Stimulated activated CD4-positive, alpha-beta T cell treated with anti-CD3 and anti-CD28 coated beads, Interleukin-1b, Interleukin-23, amount 100 ng/mL, for 1 hour (primary cell): ENCODE measurements at places on chromosomes 3 and 15.

- no peak for DNase-seq
Observed at GRCh38 chr3:54599716-54600115, 328.1 kb downstream of the LRTM1 start.

GRCh38 chr3:146575636-146576035, 29.5 kb downstream of the PLSCR5 start:
- no peak for DNase-seq

DNA sequence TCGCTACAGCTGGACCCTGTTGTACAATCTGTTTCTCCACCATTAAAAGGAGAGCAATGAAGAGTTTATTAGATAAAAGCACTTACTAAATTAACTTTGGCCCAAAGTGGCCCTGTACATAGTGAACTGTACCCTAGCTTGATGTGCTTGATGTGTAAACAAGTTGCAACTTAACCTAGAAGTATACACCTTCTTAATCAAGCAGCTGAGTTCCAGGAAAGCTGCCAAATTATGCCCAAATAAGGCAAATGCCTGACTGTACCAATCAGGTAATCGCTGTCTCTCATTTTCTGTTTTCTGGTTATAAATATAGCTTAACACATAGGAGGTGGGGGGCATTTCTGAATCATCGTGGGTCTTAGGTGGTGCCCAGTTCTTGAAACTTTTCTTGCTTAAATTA, 704.8 kb upstream of the CBLB start:
- DNase-seq, result no peak

DNA sequence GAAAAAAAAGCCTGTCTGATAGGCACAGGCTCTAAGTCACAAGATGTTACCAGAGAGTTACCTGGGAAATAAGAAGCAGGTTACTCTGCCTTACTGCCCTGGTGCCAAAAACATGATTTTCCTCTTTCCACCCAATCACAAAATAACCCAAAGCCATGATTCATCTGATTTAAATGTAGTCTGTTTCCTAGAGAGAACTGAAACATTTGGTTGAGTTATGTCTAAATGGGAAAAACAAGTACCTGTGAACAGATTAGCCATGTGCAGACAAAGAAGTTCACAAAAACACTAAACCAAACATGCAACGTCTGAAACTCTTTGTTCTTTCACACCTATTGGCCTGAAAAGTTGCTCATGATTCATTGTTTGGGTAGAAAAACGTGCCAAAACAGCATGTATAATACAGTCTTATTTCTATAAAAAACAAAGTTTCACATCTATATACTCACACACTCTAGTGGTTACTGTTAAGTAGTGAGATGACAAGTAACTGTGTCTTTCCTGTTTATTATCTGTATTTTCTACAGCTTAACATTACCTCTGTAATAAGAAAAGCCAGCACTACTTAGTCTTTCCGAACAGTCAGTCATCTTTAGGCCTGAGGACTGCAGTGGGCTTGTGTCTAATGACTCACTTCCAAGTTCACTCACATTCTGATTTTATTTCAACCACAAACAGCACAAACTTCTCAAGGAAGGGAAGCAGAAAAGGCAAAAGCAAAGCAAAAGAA, 30.2 kb downstream of the FAM174B start:
- no peak for DNase-seq

GRCh38 chr3:20837676-20838302, 651.8 kb upstream of the SGO1 start:
- DNase-seq, result no peak

- no peak for DNase-seq
Observed at GRCh38 chr15:31476866-31477265, 150.2 kb downstream of the KLF13 start.

DNA sequence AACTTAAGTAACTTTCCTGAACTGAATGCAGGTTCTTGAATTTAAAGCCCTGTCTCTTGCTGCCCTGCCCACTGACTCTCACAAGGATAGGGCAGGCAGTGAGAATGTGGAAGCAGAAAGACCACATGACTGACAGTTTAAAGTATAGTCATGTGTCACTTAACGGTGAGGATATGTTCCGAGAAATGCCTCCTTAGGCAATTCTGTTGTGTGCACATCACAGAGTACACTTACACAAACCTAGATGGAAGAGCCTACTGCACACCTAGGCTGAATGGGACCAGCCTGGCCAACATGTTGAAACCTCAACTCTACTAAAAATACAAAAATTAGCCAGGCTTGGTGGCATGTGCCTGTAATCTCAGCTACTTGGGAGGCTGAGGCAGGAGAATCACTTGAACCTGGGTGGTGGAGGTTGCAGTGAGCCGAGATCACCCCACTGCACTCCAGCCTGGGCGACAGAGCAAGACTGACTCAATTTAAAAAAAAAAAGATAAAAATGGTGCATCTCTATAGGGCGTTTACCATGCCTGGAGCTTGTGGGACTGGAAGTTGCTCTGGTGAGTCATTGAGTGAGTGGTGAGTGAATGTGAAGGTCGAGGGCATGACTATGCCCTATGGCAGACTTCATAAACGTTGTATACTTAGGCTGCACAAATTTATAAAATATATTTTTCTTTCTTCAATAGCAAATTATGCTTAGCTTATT, 18.9 kb upstream of the COPG1 start:
- no peak for DNase-seq

DNA sequence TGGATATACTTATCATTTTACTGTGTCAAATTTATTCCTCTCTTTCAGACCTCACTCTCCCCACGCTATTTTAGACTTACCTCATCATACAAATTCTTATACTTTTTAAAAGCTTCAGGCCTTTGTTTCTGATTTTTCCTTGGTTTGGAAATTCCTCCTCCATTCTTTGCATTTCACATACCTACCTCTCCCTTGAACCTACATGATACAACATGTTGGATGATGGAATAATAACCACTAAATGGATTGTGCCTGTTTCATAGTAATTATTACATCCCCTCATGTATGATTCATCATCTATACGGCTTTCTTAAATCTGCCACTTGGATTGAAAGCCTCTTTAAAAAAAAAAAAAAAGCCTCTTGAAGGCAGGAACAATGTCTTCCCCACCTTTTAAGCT, 24.6 kb downstream of the TRIP4 start:
- DNase-seq, result no peak

DNA sequence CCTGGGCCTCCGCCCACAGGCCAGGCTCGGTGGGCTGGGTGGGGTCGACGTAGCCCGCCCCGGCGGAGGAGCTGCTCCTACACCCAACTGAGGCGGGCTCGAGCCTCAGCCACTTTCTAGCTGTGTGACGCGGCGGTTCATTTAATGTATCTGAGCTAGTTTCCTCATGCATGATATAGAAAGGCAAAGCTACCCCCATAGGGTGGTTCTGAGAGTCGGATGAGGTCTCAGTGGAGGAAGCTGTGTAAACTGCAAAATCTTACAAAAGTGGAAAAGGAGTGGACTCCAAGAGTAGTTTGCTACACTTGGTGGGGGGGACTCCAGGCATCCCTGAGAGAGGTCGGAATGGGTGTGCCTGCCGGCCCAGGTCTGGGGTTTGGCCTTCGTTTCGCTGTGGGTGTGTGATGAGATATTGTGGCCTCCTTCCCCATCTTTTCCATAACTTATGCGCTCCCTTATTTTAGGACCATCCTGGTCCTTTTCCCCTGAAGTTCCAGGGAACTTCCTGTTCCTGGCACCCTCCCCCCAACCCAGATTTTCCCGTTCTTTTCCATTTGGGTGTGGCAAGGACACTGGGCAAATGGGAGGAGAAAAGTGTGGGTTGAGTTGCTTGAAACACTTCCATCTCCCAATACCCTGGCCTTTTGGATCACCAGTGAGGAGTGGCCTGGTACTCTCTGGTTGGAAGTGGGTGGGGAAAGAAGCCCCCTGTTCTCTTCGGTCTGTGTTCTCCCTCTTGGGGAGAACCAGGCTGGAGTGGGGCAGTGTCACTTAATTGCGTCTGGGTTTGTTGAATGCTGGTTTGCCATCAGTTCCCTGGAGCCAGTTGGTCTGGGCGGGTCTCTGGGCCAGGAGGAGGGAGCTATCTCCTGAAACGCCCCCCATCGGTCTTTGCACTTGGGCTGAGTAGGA, 1.1 kb downstream of the PDIA5 start:
- no peak for DNase-seq

DNA sequence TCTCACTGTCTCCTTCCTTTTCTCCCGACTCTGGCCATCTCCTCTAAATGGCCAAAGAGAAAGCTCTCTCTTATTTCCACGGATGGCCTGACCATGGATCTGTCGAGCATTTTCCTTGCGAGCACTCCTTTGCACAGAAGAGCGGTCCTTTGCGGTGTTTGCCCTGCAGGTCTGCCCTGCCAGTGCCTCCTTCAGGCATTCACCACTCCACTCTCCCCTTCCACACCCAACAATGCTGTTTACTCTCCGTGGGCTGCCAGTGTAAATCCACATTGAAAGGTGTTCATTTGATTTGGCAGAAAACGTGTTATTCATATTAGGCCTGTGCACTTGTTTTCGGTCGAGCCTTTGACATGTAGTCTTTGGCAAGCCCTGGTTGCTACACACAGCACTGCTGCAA, 49.6 kb downstream of the CACNA2D3 start:
- DNase-seq, result no peak
